ENCODE measurements at places on chromosomes 3 and 15.

DNA sequence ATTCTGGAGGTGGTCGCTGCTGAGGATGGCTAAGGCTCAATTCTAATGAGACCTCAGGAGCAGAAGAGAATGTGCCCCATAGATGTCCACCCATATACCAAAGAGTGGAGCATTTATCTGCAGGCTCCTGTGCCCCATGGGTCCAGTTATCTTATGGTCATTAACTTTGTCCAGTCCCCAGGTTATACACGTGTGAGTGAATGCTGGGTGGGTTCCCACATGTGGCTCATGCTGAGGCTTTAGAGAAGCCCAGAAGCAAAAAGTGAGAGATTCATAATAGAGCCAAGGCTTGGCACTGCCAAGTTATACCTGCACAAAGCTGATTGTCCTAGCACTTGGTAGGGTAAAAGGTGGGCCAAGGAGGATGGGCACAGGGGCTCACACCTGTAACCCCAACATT lies 30.0 kb upstream of the MINAR1 start:
- DNase-seq = no peak

- DNase-seq = no peak
These were observed 59.5 kb upstream of the BCL6 start for GRCh38 chr3:187804745-187805121.

GRCh38 chr3:4467522-4467867 lies 426 bp upstream of the SUMF1 start:
- DNase-seq = no peak

DNA sequence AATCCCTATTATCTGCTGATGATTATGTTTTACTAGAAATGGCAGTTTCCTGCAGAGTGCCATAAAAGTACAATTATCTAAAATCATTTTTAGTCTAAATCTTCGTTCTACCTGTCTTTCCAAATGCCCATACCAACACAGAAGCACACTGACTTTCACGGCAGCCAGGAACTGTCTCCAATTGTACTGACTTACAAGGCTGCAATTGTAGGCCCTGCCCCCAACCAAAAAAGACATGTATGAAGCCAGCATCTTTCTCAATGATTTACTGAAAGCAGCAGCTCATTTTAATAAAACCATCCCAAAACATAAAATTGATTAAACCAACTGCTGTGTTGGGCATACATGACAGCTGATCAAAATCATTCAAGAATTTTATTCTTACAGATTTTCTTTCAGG lies 119.0 kb downstream of the TBC1D5 start:
- DNase-seq = no peak

DNA sequence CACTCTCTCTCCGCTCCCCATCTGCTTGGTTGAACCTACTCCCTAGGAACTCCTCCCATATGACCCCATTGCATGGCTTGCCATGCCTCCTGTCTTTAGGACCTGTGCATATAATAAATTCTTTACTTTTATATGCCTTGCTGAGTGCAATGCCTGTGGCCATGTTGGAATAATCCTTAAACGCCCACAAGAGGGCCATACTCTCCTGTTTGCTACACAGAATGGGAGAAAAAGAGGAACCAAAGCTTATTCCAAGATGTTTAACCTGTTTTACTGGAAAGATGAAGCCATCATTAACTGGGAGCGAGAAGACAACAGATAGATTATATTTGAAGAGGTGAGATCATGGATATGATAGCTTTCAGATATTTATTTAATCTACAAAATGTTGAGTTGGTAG lies 1097.8 kb downstream of the NAALADL2 start:
- DNase-seq = no peak

- no peak for DNase-seq
These were observed 25.4 kb upstream of the FAM3D start for GRCh38 chr3:58691997-58692396.

DNA sequence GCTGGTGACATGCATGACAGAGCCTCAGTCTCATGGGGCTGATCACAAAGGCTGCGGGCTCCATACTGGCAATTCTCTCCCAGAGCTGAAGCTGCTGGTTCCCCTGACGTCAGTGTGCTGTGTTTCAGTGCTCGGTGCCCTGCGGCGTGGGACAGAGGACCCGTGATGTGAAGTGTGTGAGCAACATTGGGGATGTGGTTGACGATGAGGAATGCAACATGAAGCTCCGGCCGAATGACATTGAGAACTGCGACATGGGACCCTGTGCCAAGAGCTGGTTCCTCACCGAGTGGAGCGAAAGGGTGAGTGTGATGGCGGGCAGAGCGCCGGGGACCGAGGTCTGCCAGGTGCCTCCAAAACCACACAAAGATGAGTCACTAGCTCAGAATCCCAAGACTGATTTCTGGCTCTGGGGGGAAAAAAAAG lies 62.0 kb upstream of the NR2E3 start:
- no peak for DNase-seq

DNA sequence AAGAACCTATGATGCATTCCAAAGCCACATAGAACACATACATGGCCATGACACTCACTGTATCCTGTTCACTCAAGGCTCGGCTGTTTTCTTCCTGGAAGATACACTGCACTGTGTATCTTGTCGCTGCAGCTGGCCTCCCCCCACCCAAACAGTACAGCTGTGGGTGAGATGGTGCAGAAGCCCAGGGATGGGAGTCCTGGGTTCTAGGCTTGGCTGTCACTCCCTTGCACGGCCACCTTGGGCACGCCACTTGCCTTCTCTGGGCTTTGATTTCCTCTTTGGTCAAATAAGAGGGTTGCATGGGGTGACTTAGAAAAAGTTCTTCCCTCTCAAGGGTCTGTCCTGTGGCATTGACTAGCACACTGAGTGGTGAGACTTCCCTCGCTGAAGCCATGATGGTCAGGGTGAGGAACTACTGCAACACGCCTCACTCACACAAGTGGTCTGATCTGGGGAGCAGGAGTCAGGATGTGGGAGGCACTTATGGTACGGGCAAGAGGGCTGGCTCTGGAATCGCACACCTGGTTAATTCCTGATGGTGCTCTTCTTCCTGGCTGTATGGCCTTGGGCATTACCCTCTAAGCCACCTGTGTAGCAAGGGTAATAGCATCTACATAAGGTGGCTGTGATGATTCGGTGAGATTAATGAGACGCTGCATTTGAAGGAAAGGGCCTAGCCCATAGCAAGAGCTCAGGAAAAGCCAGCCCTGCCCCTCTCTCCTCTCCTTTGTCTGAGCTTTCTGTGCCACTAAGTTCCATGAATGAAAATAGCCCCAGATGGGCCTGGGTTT lies 44.0 kb downstream of the ANP32A start:
- no peak for DNase-seq

Measured in stimulated activated naive CD8-positive, alpha-beta T cell treated with anti-CD3 and anti-CD28 coated beads, Interleukin-15, Interleukin-2, amounts not matched to agents 100 U/mL and 50 U/mL, for 24 hours (primary cell).